DMS153 (cell line): ENCODE measurements at places on chromosomes 4 and X.

DNA sequence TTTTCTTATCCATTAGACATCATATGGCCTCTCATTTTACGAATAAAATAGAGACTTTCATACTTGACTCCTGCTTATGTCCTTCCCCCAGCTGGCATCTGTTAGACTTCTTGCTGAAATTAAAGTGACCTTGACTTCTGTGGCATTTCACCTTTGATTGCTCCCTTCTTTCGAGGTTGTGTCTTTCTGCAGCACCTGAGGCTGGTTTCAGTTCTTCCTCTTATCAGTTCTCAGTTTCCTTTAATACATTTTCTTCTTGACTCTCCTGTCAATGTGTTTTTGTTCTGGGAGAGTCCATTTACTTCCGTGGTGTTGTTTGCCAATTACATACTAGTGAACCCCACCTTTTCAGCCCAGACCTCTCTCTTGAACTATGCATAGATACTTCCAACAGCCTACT lies 81.6 kb downstream of the RBPJ start:
- no peak for DNase-seq

DNA sequence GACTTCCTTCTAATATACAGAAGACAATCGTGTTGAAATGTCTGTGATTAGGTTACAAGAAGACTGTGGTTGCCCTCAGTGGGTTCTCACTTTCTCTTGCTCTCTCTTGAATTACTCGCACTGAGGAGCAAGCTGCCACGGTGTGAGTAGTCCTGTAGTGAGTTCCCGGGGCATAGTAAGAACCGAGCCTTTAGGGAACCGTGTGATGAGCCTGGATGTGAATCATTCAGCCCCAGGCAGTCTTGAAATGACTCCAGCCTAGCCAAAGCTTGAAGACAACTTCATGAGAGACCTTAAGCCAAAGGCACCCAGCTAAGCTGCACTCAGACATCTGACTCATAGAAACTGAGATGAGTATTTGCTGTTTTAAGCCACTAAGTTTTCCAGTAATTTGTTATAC lies 292.7 kb downstream of the SPOCK3 start:
- no peak for DNase-seq

DNA sequence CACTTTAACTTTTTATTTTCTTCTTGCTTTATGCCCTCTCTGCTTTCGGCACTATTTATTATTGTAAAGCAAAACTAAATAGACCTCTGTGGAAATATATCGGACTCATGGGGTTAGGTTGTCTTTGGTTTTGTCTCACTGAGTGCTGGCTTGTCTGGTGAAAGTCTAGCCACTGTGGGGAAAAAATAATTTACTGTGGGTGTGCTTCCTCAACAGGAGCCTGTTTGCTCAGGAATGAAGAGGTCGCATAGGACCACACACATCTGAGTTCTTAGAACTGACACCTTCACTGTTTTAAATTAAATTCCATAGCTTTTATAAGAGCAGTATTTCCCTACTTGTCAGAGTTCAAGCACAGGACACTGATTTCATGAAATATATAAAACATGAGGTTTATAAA lies 103.0 kb upstream of the BMPR1B start:
- DNase-seq: no peak

DNA sequence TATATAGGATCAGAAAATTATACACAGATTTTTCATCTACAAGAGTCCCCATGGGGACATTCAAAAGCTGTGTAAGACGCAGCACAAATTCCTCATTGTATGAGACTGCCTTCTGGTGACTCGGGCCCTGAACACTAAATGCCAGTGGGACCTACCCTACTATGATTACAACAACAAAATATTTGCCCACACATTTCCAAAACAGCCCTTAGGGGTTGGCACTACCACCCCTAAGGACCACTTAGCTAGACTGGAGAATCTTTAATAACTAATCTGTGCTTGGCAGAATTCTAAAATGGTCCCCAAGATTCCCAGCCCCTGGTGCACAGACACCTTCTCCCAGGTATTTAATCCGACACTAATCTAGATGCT lies 29.1 kb downstream of the UCHL1 start:
- DNase-seq: no peak

DNA sequence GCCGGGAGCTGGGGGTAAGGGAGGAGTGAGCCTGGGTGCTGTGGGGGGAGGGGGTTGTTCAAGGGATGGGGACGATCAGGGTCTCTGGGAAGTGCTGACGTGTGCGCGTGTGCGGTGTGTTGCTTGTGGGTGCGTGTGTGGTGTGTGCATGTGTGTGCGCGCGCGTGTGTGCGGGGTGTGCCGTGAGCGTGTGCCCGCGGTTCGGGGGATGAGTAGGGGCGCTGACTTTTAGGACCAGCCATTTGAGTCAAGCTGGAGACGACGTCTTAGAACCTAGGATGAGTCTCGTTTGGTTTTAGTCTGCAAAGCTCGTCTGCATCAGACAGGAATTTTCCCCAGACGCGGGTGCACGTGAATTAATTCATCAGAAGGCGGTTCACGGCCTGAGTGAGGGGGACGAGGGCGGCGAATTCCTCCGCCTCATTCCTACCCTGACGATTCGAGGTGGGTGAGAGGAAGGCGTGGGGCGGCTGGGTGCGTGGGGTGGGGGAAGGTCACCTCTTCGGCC lies 950 bp upstream of the TMEM271 start:
- no peak for DNase-seq

DNA sequence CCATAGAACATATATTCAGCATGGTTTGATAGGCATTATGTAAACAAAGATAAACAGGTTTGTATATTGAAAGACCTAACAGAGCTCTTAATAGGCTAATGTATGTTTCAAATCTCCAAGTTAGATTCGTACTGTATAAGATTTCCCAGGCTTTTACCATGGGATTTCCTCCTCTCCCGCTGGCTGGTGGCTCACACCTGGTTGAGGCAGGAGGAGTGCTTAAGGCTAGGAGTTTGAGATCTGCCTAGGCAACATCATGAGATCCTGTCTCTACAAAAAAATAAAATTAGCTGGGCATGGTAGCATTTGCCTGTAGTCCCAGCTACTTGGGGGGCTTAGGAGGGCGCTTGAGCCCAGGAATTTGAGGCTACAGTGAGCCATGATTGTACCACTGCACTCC lies 5.4 kb downstream of the CPE start:
- DNase-seq: no peak

DNA sequence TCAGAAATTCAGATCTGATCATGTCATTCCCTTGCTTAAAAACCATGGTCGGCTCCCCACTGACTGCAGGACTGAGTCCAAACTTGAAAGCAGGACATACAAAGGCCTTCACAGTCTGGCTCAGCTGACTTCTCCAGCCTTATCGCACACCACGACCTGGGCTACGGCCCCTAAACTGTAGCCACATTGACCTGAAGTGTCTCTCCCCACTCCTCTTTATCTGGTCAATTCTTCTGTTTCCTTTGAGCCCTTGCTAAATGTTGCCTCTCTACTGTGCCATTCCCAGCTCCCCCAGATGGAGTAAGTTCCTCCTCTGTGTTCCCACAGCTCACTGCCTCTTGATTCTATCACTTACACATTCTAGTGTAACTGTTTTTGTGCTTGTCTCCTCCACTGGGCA lies 60.5 kb upstream of the CITED1 start:
- DNase-seq: no peak

- DNase-seq: no peak
These were observed 140.8 kb downstream of the FRAS1 start for GRCh38 chr4:78197947-78198346.

GRCh38 chrX:47321386-47321785 lies 49.0 kb upstream of the ZNF157 start:
- DNase-seq: no peak

DNA sequence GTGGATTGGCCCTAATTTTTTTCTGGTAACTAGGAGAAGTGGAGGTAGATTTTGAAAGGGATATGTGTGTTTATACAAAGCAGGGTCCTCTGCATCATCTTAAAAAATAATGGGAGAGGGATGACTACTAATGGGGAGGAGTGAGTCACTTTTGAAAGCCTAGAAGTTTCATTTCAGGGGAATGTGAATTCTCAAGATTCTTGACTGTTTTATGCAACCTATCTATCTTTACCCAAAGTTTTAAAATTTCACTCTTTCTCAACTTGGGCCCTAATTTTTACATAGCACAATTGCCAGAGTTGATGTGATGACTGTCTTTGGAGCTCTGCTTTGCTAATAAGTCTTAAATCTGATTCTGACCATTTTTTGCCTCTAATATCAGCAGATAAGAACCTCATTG lies 445.2 kb downstream of the GRXCR1 start:
- DNase-seq: no peak

- DNase-seq: no peak
These were observed 215.8 kb downstream of the MID1IP1 start for GRCh38 chrX:39017077-39017476.

- no peak for DNase-seq
These were observed 103.3 kb upstream of the TLR3 start for GRCh38 chr4:185965426-185966384.

DNA sequence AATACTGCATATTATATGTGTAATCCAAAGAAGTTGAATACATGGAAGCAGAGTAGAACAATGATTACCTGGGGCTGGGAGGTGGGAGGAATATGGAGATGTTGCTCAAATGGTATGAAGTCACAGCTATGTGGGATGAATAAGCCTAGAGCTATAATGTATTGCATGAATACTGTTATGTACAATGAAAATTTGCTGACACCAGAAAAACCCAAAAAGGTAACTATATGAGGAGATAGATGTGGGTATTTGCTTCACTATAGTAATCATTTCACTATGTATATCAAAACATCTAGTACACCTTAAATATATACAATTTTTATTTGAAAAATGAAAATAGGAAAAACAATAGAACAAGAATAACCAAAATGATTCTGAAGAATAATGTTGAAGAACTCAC lies 11.2 kb downstream of the PAGE3 start:
- no peak for DNase-seq

DNA sequence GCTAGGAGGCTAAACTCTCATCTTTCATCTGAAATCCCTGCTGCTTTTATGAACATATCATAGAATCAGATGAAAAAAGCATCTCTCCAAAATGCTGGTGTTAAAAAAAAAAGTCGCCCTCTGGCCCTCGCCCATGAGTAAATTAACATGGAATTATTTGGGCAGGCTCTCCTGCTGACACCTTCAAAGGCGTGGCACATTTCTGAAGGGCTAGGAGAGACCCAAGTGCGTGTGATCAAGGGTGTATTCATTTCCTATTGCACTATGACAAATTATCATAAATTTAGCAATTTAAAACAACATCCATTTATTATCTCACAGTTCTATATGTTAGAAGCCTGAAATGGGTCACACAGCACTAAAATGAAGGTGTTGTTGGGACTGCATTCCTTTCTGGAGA lies 5.1 kb downstream of the ANXA3 start:
- DNase-seq: no peak

- no peak for DNase-seq
These were observed 18.5 kb upstream of the SGMS2 start for GRCh38 chr4:107806196-107806595.

- DNase-seq: no peak
These were observed 53.2 kb upstream of the TNIP3 start for GRCh38 chr4:121217351-121217750.
